ENCODE measurements at places on chromosomes 7 and 10.

GRCh38 chr10:124688386-124688785 lies 55.8 kb downstream of the FAM53B start:
- DNase-seq = no peak

- DNase-seq = no peak
Measured at GRCh38 chr10:4512671-4513240, 313.3 kb upstream of the AKR1E2 start.

- DNase-seq = no peak
Measured at GRCh38 chr7:47387506-47387905, 194.4 kb downstream of the TNS3 start.

- no peak for DNase-seq
Measured at GRCh38 chr10:124075231-124075955, 18.0 kb downstream of the CHST15 start.
